ENCODE measurements at places on chromosomes 16 and 17.

DNA sequence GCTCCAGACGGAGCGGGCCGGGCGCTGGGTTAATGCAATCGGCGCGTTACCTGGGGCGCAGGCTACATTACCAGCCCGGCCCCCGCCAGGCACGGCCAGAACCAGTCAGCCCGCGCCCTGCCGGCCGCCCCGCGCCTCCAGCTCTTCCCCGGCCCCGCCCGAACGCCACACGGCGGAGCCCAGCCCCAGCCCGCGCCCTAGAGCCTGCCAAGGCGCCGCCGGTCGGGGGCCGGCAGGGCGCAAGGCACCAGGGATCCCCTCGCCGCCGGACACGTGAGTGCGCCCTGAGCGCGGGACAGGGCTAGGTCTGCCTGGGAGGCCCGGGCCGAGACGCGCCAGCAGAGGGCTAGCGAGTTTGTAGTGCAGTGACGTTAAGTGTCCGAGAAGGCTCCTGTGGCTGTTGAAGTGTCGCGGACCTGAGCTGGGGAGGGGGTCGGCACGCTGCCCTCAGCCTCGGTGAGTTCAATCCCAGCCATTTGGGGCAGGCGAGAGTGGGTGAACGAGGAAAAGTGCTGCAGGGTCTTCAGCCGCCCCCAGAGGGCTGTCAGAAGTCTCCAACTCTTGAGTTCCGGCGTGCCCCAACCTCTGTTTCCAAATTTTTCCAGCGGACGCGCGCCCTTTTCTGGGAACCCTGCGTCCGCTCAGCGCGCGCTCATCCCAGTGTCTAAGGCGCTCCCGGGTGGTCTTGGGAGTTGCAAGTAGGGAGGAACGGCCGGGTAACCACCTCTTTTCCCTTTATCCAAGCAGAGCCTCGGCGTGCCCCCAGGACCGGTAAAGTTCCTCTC lies at the start of gene SLC6A2:
TSS of gene SLC6A2 (plus strand) at position 92 of the 785 bp plus-strand sequence. CDS start 707 bp downstream, outside the sequence.
- H3K4me3 ChIP-seq: peak within 1 kb of the TSS; percentile 54
- no peak within 1 kb of the TSS for H3K27ac ChIP-seq
- H3K36me3 ChIP-seq: no peaks in the 10 kb centered on the region
- peak; percentile 21 for DNase-seq
- H3K27me3 ChIP-seq: peaks cover 54% of the 10 kb centered on the region
- H3K4me1 ChIP-seq: peaks cover 4% of the 10 kb centered on the region

DNA sequence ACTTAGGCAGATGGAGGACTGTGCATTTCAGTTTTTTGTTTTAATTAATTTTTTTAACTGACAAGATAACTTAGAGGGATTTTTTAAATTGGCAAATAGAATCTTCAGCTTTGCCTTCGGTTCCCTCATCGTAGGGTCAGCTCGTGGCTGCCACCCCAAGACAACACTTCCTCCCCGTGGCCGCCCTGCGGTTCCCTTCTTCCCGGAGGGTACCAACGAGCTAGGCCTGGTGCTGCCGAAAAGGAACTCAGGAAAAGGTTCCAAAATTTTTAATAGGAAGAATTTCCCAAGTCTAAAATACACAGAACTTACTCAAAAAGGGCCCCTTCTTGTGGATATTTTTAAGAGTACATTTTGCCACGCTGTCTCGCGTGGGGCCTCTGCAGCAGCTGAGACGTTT lies 210.4 kb upstream of the CHMP6 start:
- no peak overlapping the region for H3K4me3 ChIP-seq
- DNase-seq: no peak
- no peaks in the 10 kb centered on the region for H3K4me1 ChIP-seq
- H3K36me3 ChIP-seq: peaks cover 3% of the 10 kb centered on the region

DNA sequence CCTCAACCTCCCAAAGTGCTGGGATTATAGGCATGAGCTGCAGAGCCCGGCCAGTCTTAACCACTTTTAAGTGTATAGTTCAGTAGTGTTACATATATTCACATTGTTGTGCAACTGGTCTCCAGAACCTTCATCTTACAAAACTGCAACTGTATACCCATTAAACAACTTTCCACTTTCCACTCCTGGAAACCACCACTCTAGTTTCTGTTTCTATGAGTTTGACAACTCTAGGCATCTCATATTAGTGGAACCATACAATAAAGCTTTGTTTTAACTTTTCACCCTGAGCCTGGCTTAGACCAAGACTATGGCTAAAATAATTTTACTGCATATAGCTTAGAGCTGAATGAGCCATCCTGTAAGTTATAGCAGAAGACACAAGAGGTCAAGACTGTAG lies 108.0 kb upstream of the GOT2 start:
- no peak for DNase-seq
- H3K27ac ChIP-seq: no peak overlapping the region
- peaks cover 7% of the 10 kb centered on the region for H3K4me1 ChIP-seq

- DNase-seq: no peak
- H3K27ac ChIP-seq: no peak overlapping the region
- no peak overlapping the region for H3K4me3 ChIP-seq
- H3K4me1 ChIP-seq: peaks cover 2% of the 10 kb centered on the region
- H3K27me3 ChIP-seq: peaks cover 48% of the 10 kb centered on the region
Measured at GRCh38 chr17:45759761-45760160, 24.4 kb upstream of the CRHR1 start.

- H3K36me3 ChIP-seq: no peaks in the 10 kb centered on the region
- H3K27ac ChIP-seq: no peak overlapping the region
- H3K27me3 ChIP-seq: no peaks in the 10 kb centered on the region
- no peak overlapping the region for H3K4me3 ChIP-seq
- peaks cover 19% of the 10 kb centered on the region for H3K4me1 ChIP-seq
- no peak for DNase-seq
Measured at GRCh38 chr17:2591040-2591640, 2.3 kb upstream of the PAFAH1B1 start.

DNA sequence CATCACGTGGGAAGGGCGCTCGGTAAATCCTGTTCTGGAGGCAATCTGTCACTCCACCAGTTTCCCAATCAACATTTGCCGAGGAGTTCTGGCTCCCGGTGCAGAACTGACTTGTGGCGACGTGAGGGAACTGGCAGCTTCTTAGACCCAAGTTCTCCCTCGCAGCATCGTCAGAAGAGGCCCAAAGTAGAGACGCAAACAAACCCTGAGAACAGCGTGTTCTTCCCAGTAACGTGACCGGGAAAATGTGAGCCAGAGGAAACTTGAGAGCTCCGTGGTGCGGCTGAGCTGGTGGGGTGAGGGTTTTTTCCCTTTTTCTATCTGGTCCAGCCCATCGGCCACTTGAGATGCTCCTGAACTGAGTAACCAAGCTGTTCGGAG lies 158.9 kb upstream of the CACNG5 start:
- no peaks in the 10 kb centered on the region for H3K27me3 ChIP-seq
- peak overlapping the region; percentile 50 for H3K27ac ChIP-seq
- H3K4me3 ChIP-seq: no peak overlapping the region
- no peaks in the 10 kb centered on the region for H3K36me3 ChIP-seq

GRCh38 chr16:2963723-2964474 lies at the start of gene KREMEN2:
TSS of gene KREMEN2 (plus strand) at chr16:2964275. CDS start at chr16:2964521, 246 bp downstream.
- H3K4me3 ChIP-seq: peak within 1 kb of the TSS; percentile 57
- no peak for DNase-seq
- H3K27me3 ChIP-seq: peaks cover 43% of the 10 kb centered on the region
- H3K36me3 ChIP-seq: no peaks in the 10 kb centered on the region
- H3K27ac ChIP-seq: no peak within 1 kb of the TSS

- no peak overlapping the region for H3K27ac ChIP-seq
- H3K27me3 ChIP-seq: no peaks in the 10 kb centered on the region
- H3K4me1 ChIP-seq: no peaks in the 10 kb centered on the region
- DNase-seq: no peak
- H3K36me3 ChIP-seq: no peaks in the 10 kb centered on the region
- H3K4me3 ChIP-seq: no peak overlapping the region
Measured at GRCh38 chr16:60150907-60151306, 1416.8 kb upstream of the GOT2 start.

GRCh38 chr17:6872936-6873335 lies 41.4 kb upstream of the TEKT1 start:
- no peak overlapping the region for H3K27ac ChIP-seq
- H3K4me3 ChIP-seq: no peak overlapping the region
- DNase-seq: no peak
- no peaks in the 10 kb centered on the region for H3K27me3 ChIP-seq

GRCh38 chr16:79008869-79009179 lies 591.7 kb downstream of the MAF start:
- no peak for DNase-seq
- H3K4me1 ChIP-seq: no peaks in the 10 kb centered on the region
- H3K4me3 ChIP-seq: no peak overlapping the region
- peaks cover 7% of the 10 kb centered on the region for H3K27me3 ChIP-seq
- no peak overlapping the region for H3K27ac ChIP-seq

DNA sequence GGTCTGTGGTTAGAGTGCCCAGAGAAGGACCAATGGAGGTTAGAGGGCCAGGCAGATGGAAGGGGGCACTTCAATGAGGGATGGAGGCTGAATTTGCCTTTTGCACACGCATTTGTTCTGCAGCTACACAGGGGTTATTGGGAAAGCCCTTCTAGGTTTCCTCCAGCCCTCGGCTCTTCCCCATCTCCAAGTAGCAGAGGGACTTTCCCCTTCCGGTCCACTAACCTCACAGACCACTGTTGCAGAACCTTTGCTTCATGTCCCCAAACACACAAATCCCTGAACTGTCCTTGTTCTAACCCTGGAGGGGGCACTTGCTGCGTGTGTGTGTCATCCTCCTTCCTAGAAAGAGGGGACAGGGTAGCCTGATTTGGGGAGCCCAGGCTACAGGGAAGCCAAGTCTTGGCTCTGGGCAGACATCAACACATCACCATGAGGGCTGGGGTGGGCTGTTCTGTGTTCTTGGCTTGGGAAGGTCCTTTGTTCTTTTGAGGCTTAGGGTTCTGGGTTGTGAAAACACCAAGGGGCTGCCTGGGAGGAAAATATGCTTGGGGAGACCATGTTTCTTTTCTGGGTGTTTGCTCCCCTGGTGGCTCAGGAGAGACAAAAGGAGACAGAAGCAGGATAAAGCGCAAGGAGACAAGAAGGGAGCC lies 7.3 kb upstream of the NR1D1 start:
- peak overlapping the region; percentile 68 for H3K27ac ChIP-seq
- peaks cover 68% of the 10 kb centered on the region for H3K4me1 ChIP-seq
- no peak overlapping the region for H3K4me3 ChIP-seq
- no peaks in the 10 kb centered on the region for H3K36me3 ChIP-seq

GRCh38 chr16:71276589-71277334 lies 12.4 kb downstream of the CMTR2 start:
- no peak for DNase-seq
- peaks cover 7% of the 10 kb centered on the region for H3K36me3 ChIP-seq

- H3K4me1 ChIP-seq: peaks cover 12% of the 10 kb centered on the region
- no peak overlapping the region for H3K4me3 ChIP-seq
- H3K27ac ChIP-seq: no peak overlapping the region
- no peak for DNase-seq
- H3K27me3 ChIP-seq: no peaks in the 10 kb centered on the region
Measured at GRCh38 chr17:67620636-67621035, 97.1 kb upstream of the NOL11 start.

GRCh38 chr16:1543085-1543896 lies 9.8 kb downstream of the TMEM204 start:
- peak overlapping the region; percentile 37 for H3K27ac ChIP-seq
- H3K4me3 ChIP-seq: no peak overlapping the region
- no peaks in the 10 kb centered on the region for H3K4me1 ChIP-seq

GRCh38 chr16:51137097-51137496 lies 14.0 kb downstream of the SALL1 start:
- DNase-seq: no peak
- H3K27me3 ChIP-seq: peaks cover 37% of the 10 kb centered on the region
- peaks cover 40% of the 10 kb centered on the region for H3K36me3 ChIP-seq
- no peak overlapping the region for H3K4me3 ChIP-seq

- H3K27ac ChIP-seq: peak overlapping the region; percentile 93
- DNase-seq: peak; percentile 26
- peaks cover 22% of the 10 kb centered on the region for H3K4me1 ChIP-seq
- no peaks in the 10 kb centered on the region for H3K27me3 ChIP-seq
- H3K36me3 ChIP-seq: peaks cover 2% of the 10 kb centered on the region
- H3K4me3 ChIP-seq: peak overlapping the region; percentile 88
Measured at GRCh38 chr16:83899272-83899897, 470 bp downstream of the MLYCD start.

DNA sequence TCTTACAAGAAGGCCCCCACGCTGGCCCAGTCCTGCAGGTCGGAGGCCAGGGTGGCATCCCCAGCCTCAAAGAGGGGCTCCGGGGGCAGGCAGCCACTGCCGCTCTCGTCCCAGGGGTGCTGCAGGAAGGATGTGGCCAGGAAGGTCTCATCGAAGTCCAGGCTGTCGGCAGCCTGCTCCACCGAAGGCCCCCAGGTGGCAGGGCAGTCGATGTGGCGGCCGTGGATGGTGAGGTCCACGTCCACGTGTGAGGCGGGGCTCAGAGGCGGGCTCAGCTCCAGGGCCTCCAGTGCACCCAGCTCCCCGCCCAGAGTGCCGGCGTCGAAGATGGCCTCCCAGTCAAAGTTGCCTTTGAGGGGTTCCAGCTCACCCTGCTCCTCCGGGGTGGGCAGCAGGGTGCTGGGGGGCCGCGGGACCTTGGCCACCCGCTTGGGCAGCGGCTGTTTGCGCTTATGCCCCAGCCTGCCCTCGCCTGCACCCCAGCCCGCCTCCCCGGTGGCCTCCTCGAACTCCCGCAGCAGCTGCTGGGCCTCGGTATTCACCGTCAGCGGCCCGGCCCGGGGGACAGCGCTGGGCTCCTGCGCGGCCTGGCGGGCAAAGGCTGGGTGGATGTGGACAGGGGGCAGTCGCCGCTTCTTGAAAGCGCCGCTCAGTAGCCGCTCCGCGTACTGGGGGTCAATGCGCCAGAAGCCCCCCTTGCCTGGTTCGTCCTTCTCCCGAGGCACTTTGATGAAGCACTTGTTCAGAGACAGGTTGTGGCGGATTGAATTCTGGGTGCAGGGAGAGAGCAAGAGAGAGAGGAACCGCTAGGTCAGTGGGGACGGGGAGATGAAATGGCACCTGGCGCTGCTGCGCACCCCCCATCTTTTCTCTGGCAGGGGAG lies 3.5 kb downstream of the FOXJ1 start:
- peak overlapping the region; percentile 96 for H3K27ac ChIP-seq
- peaks cover 4% of the 10 kb centered on the region for H3K27me3 ChIP-seq
- DNase-seq: no peak

DNA sequence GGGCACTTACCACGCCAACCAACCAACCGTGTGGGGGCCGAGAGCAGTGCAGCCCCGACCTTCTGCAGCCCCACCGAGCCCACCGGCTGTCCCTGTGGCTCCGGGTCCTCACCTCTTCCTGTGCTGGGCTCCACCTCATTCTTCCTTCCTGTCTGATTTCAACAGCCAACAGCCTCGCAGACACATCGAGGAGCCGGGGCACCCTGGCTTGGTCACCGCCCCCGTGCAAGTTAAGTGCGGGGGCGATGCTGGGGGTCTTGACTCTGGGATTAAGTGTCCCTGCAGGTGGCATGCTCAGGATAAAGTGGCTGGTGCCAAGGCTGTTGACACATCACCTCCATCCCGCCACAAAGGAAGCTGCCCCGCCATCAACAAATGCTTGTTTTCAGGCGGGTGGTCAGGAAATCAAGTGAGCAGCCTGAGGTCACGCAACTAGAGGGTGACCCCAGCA lies at the start of gene NLRC3:
TSS of gene NLRC3 (minus strand) at position 102 of the 451 bp plus-strand sequence. CDS start 12,367 bp downstream, outside the sequence.
- no peak for DNase-seq
- H3K4me1 ChIP-seq: no peaks in the 10 kb centered on the region
- no peak within 1 kb of the TSS for H3K4me3 ChIP-seq
- no peak within 1 kb of the TSS for H3K27ac ChIP-seq
- H3K27me3 ChIP-seq: no peaks in the 10 kb centered on the region
